ENCODE measurements at places on chromosomes 12 and 14.

GRCh38 chr12:20716985-20717384 is 21.9 kb downstream of the SLCO1C1 start:
- no peak for DNase-seq

GRCh38 chr12:71465796-71466195 is 26.2 kb downstream of the LGR5 start:
- DNase-seq: no peak

GRCh38 chr12:25529738-25530137 is 23.3 kb downstream of the LMNTD1 start:
- DNase-seq: no peak

DNA sequence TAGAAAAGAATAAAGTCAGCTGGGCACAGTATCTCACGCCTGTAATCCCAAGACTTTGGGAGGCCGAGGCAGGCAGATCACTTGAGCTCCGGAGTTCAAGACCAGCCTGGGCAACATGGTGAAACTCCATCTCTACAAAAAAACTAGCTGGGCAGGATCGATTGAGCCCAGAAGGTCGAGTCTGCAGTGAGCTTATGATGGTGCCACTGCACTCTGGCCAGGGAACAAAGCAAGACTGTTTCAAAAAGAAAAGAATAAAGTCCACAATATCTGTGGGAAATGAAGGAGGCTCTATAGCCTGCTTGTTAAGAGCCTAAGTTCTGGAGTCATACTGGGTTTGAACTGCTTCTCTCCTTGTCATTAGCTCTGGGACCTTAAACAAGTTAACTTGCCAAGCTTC is 7.9 kb downstream of the MAPK1IP1L start:
- DNase-seq: no peak

Data from right kidney (tissue), 9 donors.